H54 (cell line): ENCODE measurements at places on chromosomes 7 and 10.

DNA sequence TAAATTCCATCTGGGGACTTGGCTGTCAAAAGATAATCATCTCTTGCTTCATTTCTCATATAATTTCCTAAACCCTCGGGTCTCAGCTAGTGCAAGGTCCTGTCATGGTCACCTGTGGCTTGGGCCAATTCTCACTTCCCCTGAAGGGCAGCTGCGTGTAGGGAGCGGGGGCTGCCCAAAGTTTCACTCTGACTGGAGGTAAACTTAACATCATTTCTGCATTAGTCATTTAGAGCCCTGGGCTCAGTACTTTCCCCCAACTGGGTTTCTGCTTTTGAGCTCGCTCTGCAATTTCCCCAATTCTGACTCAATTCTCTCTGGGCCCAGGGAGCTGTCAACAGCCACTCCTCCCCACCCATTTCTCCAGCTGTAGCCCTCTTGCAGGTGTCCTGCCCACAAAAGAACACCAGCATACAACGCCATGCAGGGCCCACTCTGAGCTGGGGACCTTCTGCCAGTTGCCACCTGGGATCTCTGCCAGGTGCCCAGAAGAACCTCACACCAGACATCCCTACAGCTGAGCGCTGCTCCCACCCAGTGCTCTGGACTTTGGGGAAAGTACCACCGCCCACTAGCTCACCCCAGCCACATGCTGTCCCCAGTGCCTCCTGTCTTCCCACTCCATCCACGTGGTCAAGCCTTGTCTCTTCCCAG is 37.9 kb downstream of the VOPP1 start:
- peak; percentile 89 for DNase-seq

DNA sequence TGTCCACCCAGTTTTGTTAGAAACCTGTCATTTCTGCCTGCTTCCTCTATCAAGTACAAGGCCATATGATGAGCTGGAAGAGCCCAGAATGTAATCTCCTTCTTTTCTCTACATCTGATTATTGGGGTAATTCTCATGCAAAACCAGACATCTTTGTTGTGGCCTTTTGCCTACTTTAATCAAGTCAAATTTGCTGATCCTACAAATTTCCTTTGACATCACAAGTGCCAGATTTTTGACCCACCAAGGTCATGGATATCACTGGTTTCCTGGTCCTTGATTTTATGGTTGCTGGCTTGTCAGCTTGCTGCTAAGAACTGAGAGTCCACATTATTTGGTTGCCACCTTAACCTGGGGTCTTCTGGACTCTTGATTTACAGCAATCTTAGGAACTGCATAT is 336.1 kb downstream of the TFEC start:
- DNase-seq: no peak

- no peak for DNase-seq
These were observed 36.0 kb upstream of the DLD start for GRCh38 chr7:107854989-107855388.

DNA sequence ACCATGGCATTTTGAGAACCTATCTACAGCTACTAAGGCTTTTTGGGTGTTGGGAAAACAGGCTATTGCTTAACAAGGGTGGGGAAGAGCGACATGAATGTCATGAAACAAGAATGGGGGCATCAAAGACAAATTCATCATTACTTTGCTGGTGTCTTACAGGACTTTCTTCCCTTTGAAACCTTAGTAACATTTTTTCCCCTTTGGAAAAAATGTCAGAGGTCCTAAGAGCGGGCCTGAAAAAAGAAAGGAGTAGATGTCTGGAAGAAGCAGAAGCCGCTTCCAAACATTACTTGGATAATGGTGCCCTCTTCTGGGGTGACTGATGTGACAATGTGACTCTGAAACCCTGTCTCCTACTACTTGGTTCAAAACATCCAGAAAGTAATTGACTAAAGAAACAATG is 3.8 kb upstream of the DDX50 start:
- DNase-seq: peak; percentile 45

- DNase-seq: no peak
These were observed 208.3 kb downstream of the DNAJB9 start for GRCh38 chr7:108777966-108778365.

- DNase-seq: no peak
These were observed 129.2 kb upstream of the UNC5B start for GRCh38 chr10:71082960-71083715.

GRCh38 chr7:101856473-101857357 is 39.3 kb downstream of the CUX1 start:
- peak; percentile 94 for DNase-seq

GRCh38 chr7:96953676-96954513 is 51.5 kb upstream of the DLX6 start:
- DNase-seq: no peak

DNA sequence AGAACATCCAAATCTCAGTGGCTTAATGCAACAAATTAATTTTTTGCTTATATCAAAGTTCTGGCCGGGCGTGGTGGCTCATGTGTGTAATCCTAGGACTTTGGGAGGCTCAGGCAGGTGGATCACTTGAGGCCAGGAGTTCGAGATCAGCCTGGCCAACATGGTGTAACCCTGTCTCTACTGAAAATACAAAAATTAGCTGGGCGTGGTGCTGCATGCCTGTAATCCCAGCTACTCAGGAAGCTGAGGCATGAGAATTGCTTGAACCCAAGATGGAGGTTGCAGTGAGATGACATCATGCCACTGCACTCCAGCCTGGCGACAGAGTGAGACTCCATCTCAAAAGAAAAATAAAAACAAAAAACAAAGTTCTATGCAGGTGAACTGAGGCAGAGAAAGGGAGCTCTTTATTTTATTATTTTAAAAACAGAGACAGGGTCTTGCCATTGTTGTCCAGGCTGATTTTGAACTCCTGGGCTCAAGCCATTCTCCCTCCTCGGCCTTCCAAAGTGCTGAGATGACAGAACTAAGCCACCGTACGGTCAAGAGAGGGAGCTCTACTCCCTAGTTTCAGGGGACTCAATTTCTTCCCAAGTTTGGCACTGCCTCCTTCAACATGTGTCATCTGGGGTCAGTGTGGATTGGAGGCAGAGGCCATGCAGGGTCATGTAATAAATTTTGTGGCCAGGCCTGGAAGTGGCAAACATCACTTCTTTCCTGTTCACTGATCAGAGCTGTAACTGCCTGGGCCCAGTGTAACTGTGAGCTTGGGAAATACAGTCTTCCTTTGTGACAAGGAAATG is 2.4 kb downstream of the ADCK2 start:
- peak; percentile 45 for DNase-seq

- DNase-seq: no peak
These were observed 62.7 kb downstream of the MTURN start for GRCh38 chr7:30197438-30197837.

GRCh38 chr10:23694921-23695824 is 256.3 kb downstream of the OTUD1 start:
- DNase-seq: no peak
